ENCODE measurements at places on chromosomes 5 and 9.

- no peak for DNase-seq
These were observed 213.2 kb upstream of the IER5L start for GRCh38 chr9:129391221-129391661.

- no peak for DNase-seq
These were observed 50.3 kb upstream of the HMHB1 start for GRCh38 chr5:143761663-143762062.

DNA sequence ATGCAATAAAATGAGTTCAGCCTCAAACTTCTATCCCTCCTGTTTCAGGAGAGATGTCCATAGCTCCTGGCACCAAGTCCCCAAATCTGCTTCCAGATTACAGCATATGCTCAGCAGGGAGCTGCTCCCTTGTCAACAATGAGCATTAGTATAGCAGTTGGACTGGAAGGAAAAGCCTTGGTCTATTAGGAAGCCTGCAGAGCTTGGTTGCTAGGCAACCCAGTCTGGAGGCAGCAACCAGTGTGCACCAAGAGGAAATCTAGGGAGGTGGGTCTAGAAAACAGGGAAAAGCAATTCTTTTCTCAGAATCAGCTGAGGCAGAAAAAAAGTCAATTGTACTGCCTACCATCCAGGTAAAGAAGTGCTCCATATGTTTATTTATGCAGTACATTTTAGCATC, 229.5 kb upstream of the NMUR2 start:
- DNase-seq = no peak

DNA sequence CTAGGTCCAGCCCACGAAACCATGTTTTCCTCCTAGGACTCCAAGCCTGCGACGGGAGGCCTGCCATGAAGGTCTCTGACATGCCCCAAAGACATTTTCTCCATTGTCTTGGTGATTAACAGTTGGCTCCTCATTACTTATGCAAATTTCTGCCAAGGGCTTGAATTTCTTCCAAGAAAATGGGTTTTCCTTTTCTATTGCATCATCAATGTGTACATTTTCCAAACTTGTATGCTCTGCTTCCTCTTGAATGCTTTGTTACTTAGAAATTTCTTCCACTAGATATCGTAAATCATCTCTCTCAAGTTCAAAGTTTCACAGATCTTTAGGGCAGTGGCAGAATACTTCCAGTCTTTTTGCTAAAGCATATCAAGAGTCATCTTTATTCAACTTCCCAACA, 1792.7 kb upstream of the CDH9 start:
- DNase-seq = no peak

GRCh38 chr5:31530541-31531265, 1.2 kb downstream of the DROSHA start:
- peak; percentile 65 for DNase-seq

- DNase-seq = no peak
These were observed 50.6 kb downstream of the NREP start for GRCh38 chr5:111706345-111706744.

- no peak for DNase-seq
These were observed 4.8 kb upstream of the KIF3A start for GRCh38 chr5:132742158-132742557.

DNA sequence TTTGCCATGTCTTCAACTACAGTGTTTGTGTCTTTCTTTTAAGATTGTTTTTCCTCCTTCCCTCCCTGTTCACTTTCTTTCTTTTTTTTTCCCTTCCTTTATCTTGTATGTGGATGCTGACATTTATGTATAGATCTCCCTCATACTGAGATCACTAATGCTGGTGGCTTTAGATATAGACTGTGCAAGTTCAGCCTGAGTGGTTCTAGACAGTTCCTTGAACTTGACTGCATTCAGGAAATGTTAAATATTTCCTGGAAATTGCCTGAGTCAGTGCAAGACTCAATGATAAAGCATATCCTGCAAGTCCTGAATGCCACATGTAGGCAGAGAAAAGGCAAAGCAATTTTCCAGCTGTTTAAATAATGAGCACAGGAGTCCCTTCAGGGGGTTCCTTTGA, 182.5 kb upstream of the NR3C1 start:
- DNase-seq = no peak

GRCh38 chr9:84947412-84947972, 278.0 kb downstream of the NTRK2 start:
- DNase-seq = no peak

- peak; percentile 50 for DNase-seq
These were observed 29.0 kb downstream of the ADAM19 start for GRCh38 chr5:157546456-157547100.

DNA sequence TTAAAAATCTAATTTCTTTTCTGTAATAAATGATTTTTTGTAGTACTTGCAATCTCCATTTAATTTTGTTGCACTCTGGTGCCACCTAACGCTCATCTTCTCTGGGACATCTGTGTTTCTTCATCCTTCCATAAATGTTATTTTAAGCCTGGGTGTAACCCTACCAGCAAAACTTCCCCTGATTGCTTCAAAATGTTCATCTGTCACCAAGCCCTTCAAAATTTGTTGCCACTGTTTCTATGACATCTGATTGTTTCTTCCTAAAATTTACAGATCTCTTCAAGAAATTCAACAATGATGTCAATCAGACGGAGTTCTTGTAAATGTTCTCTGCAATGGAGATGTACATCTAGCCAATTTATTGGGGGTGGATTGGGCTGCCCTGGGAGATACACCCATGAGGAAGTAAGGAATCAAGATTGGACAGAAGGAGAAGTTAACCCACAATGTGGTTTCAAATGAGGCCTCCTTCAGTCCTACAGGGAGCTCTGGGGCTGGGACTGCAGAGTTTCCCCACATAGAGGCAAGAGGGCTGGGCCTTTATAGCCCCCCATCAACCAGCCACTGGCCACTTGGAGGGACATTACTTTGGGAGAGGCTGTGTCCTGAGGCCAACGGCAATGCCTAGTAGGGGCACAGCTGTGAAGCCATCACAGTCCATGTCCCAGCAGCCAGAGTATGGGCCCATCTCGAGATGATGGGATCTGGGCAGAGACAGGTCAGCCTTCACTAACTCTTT, 23.3 kb downstream of the MCTP1 start:
- peak; percentile 22 for DNase-seq

- DNase-seq = no peak
These were observed 15.9 kb upstream of the TNFAIP8 start for GRCh38 chr5:119339965-119340364.

- no peak for DNase-seq
These were observed 118.0 kb downstream of the PRKACG start for GRCh38 chr9:68895741-68896478.

DNA sequence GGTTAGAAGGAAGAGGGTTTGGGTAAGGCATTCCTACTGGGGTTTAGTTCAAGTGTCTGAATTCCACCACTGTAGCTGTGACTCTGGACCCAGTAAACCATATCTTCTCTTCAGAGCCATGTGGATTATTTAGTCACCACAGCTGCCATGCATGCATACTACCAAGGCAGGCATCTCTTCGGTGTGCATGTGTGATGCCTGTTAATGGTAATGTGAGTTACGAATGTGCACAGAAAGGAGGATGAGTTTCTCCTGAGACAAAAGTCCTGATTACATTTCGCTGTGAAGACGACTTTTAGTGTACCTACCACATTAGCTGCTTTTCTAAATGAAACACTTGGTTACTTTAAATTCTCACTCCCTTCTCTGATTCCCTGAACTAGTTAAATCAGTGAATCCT, 9.3 kb downstream of the PBX3 start:
- DNase-seq = peak; percentile 5

DNA sequence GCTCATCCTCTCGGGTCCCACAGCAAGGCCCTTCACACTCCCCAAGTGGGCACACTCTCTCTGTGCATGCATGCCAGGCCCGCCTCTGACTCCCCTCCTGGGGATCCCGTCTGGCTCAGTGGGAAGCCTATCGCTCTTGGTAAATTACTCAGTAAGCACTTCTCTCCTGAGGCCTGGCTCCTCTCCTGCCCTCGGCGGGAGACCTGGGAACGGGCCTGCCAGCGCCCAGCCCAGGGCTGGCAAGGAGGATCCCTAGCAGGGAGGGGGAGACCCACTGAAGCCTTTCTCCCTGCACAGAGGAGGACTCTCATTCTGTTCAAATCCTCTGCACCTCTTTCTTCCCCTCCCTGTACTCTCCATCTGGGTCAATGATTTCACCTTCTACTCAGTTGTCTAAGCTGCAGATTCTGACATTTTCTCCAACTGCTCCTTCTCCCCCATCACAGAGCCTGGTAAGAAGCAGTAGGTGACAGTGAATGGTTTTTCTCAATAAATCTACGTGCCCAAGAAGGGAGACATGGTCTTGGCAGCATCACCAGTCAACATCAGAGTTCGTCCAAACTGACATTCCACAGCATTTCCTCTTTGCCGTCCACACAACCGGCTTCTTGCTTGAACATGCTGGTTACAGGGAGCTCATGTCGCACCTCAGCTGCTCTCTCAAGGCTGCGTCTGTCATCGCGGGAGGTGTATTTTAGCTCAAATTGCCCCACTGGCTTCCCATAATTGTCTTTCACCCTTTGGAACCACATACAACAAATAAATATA, 81.9 kb downstream of the GPR21 start:
- DNase-seq = no peak

GRCh38 chr5:180988016-180988415, 630 bp upstream of the BTNL3 start:
- DNase-seq = no peak

DNA sequence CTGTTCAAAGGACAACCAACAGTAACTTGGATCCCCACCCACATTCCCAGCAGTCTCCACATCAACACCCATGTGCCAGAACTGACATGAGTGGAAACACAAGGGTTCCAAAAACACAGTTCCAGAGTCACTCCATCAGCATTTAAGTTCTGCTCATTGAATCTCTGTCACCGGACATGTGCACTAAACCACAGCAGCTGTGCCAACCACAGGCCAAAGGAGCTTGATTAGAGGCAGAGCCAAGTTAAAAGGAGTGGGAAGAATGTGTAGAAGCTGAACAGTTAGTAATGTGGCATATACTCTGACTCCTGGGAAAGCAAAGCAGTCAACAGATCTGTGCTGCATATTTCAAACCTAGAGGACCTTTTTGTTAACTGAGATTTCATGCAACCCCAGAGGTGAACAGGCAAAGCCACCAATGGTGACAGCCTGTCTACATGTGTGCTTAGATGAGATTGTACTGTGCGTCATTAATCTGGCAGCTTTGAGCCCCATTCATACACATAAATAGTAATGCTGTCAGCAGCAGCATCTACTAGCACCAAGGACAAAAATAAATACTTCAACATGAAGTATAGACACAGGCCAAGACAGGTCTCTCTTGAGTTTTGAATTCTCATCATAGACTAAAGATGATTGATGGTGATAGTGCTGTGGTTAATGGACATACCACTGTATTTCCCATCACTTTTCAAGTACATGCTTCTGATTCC, 16.4 kb upstream of the FST start:
- peak; percentile 26 for DNase-seq

DNA sequence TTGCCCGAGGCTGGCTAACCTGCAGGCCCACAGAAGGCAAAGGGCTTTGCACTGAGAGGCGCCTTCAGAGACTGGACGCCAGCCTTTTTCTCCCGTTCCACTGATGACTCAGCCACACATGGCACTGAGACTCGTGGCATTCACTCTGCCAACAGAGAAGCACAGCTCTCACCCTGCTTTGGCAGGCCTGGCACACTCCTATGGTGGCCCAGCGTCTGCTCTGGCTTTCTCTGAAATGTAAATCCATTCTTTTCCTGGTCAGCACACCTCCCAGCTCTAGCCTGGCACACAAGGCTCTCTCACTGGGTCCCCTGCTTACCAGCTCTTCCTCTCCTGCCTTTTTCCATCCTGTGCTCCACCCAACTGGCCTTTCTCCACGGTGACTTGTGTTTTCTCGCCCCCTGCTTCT, 5.9 kb upstream of the MELK start:
- peak; percentile 63 for DNase-seq

DNA sequence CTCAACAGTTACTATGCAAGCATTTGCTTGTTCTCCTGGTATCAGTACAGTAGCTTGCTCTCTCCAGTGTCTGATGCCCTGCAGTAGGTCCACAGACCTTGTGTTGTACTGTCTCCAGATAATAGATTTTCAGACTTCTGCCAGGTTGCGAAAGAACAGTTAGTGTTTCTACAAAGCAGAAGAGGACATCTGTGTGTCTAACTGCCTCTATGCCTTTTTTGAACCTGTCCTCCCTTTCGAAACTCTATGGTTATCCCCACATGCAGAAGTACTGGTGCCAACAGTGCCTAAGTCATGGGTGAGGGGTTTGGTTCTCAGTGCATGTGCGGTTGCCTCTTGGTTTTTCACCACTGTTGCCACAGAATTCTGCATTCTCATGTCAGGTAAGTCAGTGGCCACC, 45.9 kb downstream of the KCNN2 start:
- no peak for DNase-seq

DNA sequence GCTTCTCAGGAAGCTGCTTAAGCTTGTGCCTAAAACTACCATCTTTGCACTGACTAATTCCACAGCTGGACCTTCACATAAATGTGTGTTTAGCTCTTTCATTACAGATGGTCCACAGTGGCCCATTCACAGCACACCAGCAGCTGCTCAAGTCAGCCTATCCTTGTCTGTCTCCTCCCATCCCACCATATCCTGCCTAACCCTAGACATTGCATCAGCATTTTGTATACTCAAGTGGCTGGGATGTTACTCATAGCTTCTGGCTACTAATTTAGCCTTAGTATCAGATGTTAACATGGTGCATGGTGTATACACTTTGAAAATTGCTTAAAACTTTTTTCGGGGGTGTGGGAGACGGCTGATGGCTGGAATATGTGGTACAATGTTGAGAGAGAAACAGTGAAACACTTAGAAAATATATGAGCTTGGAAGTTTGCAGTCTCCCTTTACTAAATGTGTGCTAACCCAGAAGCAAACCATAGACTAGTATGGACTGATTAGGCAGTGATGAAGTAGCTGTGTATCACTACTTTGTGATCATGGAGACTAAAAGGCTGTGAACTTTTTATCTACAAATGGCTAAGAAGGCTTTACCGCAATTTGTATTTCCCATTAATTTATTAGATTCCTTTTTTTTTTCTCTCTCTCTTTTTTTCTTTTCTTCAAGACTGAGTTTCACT, 83.1 kb downstream of the JMY start:
- peak; percentile 87 for DNase-seq

DNA sequence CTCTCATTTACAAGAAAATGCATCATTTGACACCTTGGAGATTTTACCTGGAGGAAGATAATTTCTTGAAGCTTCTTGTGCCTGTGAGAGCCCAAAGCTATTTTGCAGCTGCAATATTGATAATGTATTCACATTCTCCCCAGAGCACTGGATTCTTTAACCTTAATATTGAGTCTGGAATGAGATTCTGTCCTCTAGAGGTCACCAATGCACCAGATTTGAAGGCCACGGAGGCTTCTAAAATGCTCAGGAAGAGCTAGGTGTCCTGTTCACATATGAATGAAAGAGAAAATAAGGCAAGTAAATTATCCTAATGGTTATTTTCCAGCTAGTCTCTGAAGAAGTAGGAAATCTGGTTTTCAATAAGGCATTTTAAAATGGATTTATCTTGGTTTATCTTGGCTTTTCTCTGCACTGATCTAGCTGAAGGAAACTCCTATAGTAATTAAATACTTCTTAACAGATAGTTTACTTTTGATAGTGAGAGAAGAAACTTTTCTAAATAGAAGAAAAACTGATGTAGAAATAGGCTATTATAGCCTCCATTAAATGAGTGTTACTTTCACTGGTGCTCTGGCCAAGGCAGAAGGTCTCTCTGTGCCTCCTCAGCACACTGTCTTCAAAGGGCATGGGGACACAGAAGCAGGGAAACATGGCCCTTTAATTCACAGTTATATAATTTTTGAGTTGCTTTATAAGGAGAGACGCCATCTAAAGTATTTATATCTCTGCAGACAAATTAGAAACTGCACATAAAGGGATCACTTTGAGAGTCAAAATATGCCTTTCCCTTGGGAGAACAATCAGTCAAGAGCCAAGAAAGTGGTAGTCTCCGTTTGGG, 297.0 kb upstream of the ACTBL2 start:
- peak; percentile 81 for DNase-seq

GRCh38 chr5:124867137-124867704, 120.8 kb upstream of the ZNF608 start:
- peak; percentile 79 for DNase-seq

Data from EL (cell line).